ENCODE measurements at places on chromosomes 1 and 21.

- DNase-seq, result no peak
Observed at GRCh38 chr1:30318413-30318812, 405.0 kb downstream of the MATN1 start.

GRCh38 chr1:55153031-55153430 is 62.1 kb downstream of the USP24 start:
- DNase-seq, result no peak

DNA sequence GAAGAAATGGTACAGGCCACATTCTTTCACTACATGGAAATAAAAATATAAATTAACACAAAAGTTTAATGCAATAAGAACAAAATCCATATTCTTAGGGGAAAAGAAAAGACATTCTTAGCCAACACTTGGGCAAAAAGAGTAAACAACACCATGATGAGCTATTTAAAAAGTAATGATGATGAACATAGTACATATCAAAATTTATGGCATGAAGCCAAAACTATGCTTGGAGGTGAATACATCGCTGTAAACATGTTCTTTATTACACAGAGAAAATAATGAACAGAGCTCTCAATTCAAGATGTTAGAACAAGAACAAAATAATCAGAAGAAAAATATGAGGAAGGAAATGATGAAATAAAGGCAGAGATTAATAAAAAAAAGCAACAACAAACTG is 158.2 kb downstream of the ZSCAN20 start:
- DNase-seq, result no peak

GRCh38 chr1:45870500-45870899 is 67.1 kb downstream of the MAST2 start:
- no peak for DNase-seq

GRCh38 chr1:18175530-18176377 is 68.2 kb downstream of the IGSF21 start:
- DNase-seq, result no peak

DNA sequence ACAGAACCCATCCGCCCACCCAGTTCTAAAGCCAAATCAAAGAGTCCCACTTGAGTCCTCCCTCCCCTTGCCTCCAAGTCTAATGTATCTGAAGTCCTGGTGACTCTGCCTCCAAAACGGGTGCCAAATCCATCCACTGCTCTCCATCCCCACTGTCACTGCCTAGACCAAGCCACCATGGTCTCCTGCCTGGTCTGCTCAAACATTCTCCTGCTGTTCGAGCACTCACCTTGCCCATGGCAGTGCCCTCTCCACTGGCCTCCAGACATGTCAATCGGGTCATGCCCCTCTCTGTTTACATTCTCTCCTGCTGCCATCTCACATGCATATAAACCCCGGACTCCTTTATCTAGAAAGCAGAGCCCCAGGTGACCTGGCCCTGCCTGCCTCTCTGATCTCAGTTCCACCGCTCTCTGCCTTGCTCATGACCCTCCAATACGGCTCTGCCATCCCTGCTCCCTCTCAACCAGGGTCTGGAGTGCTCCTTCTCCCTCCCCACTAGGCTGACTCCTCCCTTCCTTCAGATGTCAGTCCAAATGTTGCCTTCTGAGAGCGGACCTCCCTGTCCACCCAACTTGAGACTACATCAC is 32.1 kb upstream of the MX1 start:
- no peak for DNase-seq

DNA sequence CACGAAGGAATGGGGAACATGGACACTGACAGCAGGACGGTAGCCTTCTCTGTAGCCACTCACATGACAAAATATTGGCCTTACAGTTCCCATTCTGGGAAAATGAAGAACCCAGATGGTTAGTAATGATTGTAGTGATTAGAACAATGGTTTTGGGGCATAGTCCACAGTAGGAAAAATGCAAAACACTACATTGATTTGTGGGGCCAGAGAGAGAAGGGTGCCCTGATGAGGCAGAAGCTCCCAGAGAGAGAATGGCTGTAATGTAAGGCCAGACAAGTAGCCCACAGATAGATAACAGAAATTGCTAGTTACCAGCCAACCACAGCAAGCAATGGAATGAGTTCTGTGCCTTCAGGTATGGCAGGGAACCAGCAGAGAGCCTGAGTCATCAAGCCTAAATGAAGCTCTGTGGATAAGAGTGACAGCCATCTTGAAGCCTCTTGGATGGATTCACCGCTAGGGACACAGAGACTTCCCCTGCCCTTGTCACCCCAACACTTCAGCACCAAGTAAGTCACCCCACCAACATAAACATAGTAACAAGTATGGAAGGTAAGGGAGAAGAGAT is 206.1 kb downstream of the BACH1 start:
- no peak for DNase-seq

GRCh38 chr1:12618965-12619791 is 1.2 kb upstream of the DHRS3 start:
- peak; percentile 47 for DNase-seq

DNA sequence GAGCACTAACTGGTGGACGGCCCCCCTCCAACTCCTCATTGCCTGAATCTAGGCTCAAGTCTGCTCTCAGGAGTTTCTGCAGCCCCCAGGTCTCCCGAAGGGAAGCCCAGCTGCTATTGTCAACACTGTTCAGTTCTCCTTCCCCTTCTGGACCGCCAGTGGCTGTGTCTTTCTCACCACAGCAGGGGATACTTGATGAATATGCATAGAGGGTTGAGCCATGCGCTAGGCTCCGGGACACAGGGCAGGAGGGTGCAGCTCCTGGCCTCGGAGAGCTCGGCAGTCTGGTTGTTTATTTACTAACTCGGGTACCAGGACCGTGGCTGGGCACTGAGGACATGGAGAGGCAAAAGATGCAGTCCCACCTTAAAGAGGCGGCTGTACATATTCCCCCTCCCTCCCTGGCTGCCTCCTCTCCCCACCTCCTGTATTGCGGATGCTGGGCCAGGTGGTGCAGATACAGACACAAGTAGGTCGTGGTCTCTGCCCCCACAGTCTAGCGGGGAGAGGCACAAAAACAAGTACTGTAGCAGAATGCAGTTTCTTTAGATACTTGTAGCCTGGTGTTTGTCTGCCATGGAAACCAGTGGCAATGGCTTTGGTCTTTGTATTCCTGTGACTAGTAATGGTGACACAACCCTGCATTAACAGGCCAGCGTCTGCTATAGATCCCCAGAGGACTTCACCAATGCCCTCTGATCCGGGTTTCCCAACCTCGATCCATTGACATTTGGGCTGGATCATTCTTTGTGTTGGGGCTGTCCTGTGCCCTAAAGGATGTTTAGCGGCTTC is 26.2 kb downstream of the ARHGEF10L start:
- DNase-seq, result no peak

Measured in activated CD4-positive, CD25-positive, alpha-beta regulatory T cell treated with anti-CD3 and anti-CD28 coated beads, Interleukin-2, amount 50 U/mL, for 72 hours (primary cell).